ENCODE measurements at places on chromosomes 7 and 10.

GRCh38 chr7:2757361-2757903 is 69.4 kb downstream of the AMZ1 start:
- DNase-seq: no peak

DNA sequence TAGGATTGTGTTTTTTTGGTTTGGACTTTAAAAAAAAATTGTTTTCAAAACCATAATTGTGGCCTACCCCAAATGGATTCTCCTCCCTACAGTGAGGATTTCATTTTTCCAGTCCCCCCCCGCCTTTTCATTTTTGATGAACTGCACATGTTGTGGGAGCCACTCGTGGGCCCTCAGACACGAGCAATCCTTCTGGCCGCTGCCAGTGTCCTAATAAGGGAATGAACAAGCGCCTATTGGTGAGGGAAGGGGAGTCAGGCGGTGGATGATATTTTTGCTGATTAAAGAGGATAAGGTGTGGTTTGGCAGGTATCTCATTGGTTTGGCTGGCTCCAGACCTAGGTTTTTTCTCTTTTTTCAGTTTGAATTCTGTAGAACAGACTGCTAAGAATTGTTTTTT is 78.7 kb upstream of the AGBL3 start:
- DNase-seq: no peak

- DNase-seq: no peak
Observed at GRCh38 chr10:90407131-90407530, 450.7 kb downstream of the HTR7 start.

- no peak for DNase-seq
Observed at GRCh38 chr10:117364110-117364960, 10.9 kb downstream of the PDZD8 start.

GRCh38 chr10:118596426-118597124 is 1.1 kb upstream of the PRLHR start:
- DNase-seq: no peak

- DNase-seq: no peak
Observed at GRCh38 chr7:97003262-97004246, 1.8 kb upstream of the DLX6 start.

GRCh38 chr7:51140199-51141164 is 176.1 kb downstream of the COBL start:
- no peak for DNase-seq

- no peak for DNase-seq
Observed at GRCh38 chr10:6135039-6135438, 46.2 kb downstream of the RBM17 start.

Measured in esophagus squamous epithelium (tissue), 5 donors.